Stimulated activated CD8-positive, alpha-beta memory T cell treated with anti-CD3 and anti-CD28 coated beads, Interleukin-7, amount 100 ng/mL, for 24 hours (primary cell): ENCODE measurements at places on chromosomes 2 and 18.

DNA sequence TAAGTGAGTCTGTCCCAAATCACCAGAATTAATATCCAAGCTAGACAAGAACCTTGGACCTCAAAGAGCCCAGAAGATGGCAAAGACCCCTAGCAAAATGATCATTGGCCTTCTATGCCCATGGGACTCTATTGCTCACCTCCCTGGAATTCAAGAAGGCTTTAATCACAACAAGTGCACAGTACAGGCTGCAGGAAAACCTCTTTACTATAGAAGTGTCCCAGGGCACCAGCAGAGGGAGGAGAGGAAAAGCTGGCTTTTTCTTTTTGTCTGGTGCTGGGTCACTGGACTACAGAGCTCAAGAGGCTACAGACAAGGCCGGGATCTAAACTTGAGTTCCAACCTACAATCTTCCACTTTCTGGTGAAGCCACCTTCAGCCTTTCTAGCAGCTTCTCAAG, 88.3 kb upstream of the PPP1CB start:
- DNase-seq, result no peak

DNA sequence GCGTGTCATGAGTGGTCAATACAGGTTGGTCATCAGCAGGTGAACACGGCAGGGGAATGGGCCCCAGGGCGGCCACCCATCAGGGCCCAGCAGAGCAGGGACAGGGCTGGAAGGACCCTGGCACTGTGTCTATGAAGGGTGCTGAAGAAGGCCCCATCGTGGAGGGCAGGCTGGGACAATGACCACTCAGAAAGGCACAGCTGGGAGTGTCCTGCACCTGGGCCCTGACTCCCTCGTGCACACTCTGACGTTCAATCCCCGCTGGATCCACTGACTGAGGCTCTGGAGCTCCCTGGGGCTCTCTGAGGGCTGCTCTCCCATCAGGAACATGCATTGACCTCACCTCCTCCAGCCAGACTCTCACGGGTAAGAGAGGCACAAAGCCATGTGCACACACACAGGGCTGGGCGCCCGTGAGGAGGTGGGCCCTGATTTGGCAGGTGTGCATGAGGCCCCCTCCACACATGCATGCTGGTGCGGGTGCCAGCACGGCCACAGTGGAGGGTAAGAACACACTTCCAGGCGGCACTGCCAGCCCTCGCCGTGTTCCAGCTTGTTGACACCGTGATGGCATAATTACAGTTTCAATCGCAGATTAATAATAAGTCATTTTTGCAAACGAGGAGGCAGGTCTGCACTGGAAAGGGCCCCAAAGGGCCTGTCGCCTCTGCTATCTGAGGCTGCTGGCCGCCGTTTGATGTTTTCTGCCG, 58.5 kb downstream of the SMAD7 start:
- DNase-seq, result no peak

GRCh38 chr2:188459061-188459460, 167.4 kb downstream of the GULP1 start:
- no peak for DNase-seq

GRCh38 chr18:39208729-39209128, 1643.1 kb upstream of the CELF4 start:
- DNase-seq, result no peak

- no peak for DNase-seq
Measured at GRCh38 chr18:10386956-10387355, 67.5 kb upstream of the APCDD1 start.

- no peak for DNase-seq
Measured at GRCh38 chr2:151833984-151834383, 5.8 kb upstream of the ARL5A start.

DNA sequence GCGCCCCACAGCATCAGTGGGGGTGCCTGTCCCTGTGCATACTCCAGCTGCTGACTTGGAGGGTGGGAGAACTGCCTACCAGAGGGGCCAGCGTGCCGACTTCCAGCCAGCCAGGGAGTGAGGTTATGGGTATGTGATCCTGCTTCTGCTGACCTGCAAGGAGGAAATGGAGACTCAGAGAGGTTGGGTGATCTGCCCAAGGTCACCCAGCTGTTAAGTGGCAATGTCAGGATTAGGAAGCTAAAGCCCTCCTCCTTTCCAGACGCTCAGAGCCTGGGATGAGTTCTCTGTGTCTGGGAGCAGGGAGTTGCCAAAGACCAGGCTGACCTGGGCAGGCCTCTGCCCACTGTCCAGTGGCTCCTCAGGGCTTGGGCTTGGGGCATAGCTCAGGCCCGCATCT, 169.6 kb downstream of the GLI2 start:
- DNase-seq, result no peak

DNA sequence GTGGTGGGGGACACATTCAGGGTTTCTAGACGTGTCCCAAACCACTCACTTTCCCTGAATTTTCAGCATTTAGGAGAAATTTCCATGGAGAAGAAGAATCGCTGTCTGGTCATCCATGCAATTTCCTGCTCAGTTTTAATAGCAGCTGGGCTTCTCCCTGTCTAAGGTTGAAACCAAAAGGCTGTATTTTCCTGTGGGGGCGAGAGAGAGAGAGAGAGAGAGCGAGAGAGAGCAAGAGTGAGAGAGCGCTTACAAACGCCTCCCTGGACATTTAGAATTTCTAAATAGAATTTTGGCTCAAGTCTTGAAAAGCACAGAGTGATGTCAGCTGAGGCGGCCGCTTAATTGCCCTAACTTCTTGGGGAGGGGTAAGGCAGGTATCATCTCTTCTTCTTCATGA, 110.8 kb downstream of the SETBP1 start:
- DNase-seq, result no peak

GRCh38 chr2:11024259-11024645, 112.5 kb downstream of the KCNF1 start:
- no peak for DNase-seq

DNA sequence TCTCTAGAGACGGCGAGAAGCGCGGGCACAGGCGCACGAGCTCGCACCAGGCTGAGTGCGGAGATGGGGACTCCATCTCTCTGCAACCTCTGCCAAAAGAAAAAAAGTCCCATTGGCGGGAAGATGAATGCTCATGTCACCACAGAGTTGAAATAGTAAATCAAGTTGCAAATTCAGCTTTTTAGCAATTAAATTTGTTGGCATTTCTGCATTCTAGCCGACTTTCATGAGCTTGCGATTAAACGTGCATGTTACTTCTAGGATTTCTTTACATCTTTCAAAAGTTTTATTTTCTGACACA, 588 bp downstream of the CHAC2 start:
- no peak for DNase-seq

GRCh38 chr2:207163053-207163755, 2.5 kb downstream of the KLF7 start:
- no peak for DNase-seq

DNA sequence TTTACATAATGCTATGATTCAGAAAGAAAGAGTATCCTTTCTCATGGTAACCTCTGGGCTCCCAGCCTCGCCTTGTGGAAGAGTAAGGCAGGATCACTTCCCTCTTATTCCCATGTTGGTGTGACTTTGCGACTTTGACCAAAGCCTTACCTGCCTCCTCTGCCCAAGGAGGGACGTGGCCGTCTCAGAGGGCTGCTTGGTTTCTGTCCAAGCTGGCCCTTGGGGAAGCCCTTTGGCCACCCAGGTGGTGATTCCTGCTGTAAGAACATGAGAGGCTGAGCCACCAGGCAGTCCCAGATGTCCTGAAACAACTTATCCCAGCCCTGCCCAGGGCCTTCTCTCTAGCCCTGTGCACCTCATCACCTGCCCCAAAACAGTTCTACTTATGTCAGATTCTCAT, 6.0 kb downstream of the UGT1A6 start:
- no peak for DNase-seq

DNA sequence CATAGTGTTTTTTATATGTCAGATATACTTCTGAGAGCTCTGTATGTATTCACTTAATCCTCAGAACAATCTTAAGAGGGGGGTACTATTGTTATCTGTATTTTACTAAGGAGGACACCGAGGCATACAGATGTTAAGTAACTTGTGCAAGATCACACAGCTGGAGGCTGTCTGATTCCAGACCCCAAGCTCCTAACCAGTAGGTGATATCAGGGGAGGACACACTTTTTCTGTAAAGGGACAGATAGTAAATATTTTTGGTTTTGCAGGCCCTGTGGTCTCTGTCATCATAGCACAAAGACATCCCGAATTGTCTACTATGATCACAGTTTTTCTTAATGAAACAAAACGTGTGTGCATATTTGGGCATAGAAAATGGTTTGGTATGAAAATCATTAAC, 143.7 kb downstream of the LAMA3 start:
- no peak for DNase-seq

DNA sequence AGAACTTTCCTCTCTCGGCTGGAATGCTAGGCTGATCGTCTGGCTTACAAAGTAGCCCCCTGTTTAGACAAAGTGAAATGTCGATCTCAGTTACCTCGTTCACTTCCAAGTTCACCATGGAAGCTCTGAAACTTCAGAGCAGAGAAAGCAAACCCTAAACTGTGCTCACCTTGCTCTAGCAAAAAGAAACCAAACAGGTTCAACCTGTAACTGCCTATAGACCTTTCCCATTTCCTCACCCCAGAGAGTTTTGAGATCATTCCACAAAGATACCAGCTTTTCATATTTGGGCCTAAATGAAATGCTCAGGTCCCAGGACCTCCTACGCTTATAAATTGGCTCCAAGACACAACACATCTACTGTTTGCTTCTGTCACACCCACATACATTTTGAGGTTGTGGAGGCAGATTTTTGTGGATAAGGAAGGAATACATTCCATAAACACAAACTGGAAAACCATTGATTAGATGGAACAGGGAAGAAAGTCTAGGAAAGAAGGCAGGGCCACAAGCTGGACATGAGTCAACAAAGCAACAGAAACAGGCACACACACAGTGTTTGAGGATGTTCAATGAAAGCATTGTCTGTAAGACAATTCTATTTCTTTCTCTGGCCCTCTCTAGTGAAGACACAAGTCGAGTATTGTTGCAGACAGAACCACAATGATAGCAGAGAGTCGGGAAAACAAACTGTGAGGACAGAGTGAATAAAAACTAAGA, 52.8 kb upstream of the TGIF1 start:
- DNase-seq, result no peak

DNA sequence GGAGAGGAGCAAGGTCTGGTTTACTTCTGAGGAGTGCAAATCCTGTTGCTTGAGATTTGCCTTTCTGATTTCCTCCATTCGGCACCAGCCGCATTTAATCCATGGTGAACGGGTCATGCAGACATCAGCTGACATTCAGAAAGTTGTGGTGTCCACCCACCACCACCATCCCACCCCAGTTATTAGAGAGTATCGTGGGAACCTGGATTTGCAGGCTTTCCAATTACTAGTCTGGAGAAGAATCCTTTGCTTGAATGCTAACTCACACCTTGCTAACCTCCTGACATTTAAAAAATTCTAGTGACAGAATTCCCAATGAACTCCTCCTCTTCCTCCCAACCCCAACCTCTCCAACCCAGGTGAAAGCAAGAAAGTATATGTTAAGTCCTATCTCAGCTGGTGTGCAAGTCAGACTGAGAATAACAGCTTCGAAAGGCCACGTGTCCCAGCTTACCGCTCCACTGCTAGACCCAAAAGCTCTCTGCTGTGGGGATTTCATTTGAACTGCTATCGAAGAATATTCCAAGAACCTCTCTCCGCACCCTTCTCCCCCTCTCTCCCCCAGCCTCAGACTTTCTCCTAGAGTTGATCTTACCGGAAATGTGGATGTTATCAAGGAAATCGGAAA, 17.7 kb downstream of the BCL11A start:
- no peak for DNase-seq

DNA sequence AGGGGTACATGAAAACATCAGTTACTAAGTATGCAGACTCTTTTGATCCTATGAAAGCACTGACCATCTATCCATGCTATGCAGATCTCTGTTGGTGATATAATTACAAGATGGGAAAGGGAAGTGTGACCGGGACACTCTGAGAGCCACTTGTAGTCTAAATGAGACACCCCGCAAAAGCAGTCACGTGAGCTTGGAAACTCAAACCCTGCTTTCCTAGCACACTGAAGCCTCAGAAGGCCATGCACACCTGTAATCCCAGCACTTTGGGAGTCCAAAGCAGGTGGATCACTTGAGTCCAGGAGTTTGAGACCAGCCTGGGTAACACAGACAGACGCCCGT, 137.5 kb downstream of the INO80D start:
- DNase-seq, result no peak

GRCh38 chr2:145543155-145543554, 1023.2 kb upstream of the ZEB2 start:
- DNase-seq, result no peak

GRCh38 chr2:21812766-21813165, 689.0 kb downstream of the TDRD15 start:
- no peak for DNase-seq

- DNase-seq, result no peak
Measured at GRCh38 chr18:5537860-5538259, 5.9 kb downstream of the EPB41L3 start.

GRCh38 chr2:136375017-136375901, 257.3 kb upstream of the CXCR4 start:
- DNase-seq, result no peak

DNA sequence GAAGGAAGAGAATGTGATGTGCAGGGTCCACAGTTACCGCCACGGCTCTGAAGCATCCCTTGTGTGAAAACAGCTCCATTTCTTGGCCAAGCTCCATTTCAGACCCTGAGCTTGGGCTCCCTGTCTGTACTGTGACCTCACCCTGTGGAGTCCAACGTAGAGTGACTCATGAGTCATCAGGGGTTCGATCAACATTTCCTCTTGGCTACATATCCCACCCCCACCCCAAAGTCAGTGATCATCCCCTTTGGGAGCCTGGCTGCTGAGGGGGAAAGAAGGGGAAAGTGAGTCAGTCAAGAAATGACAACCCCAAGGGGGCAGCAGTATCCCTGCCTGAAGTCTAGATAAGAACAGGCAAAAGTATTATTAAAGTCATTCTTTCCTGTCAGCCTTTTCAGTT, 62.2 kb downstream of the PAPOLG start:
- DNase-seq, result no peak
